Stomach (tissue), 19 donors: ENCODE measurements at places on chromosomes 1 and 21.

- peak; percentile 58 for DNase-seq
These were observed 142.4 kb downstream of the ZP4 start for GRCh38 chr1:237748171-237748960.

DNA sequence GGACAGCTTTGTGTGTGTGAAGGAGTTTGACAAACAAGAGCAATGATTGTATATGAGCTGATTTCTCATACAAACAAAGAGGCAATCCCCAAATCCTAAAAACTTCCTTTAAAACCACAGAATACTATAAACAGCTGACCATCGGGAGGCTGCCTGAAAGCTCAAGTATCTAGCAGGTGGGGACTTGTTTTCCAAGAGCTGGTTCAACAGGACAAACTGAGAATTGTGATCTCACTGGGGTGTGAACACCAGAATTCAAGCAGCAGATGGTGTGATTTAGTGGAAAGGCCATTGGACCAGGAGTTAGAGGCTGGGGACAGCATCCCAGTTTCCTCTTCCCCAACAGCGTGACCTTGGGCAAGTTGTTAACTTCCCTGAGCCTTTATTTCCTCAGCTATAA is 13.9 kb downstream of the LMX1A start:
- DNase-seq, result no peak

DNA sequence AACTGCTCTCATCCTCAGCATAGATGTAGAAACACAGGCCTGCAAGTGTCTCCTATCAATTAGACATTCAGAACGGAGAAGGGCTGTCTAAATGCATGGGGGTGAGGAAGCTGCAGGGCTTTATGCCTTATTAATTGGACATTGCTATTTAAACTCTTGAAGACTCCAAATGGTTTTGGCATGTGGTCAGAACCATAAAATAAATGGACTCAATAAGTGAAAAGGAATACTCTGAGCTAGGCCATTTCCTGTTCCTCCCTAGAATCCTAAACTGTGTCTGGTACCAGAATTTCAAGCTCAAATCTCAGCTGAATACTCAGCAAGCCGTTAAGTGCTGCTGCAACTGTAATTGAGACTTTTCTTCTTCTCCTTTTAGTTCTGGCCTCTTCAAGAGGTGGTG is 80.4 kb upstream of the C1orf87 start:
- DNase-seq, result peak; percentile 36

- no peak for DNase-seq
These were observed 650.0 kb upstream of the RGS18 start for GRCh38 chr1:191508239-191508638.
